IMR-90 (cell line): ENCODE measurements at places on chromosomes 11 and 22. TPM values are rescaled to one million over a fixed set of nuclear protein-coding genes. Genes with fewer than 3 reads are reported as not detected.

SHISAL1 gene
- total RNA-seq = 1.1 and 1.4 TPM in 2 replicates

SLC7A4 gene
- not detected in 2 replicates for total RNA-seq

PKNOX2 gene
- 0.72 and 1.1 TPM in 2 replicates for total RNA-seq

E2F8 gene
- 1.1 TPM in 2 replicates for total RNA-seq

SLC6A5 gene
- total RNA-seq = not detected in 2 replicates

TSPAN18 gene
- under 0.01 and 0.36 TPM in 2 replicates for total RNA-seq
